Foreskin keratinocyte (primary cell): ENCODE measurements at places on chromosomes 1 and 21. TPM values are rescaled to one million over a fixed set of nuclear protein-coding genes. Genes with fewer than 3 reads are reported as not detected.

- DNase-seq, result no peak
These were observed 54.4 kb upstream of the GCLM start for GRCh38 chr1:93963585-93963984.

- DNase-seq, result no peak
These were observed 6.6 kb upstream of the PLA2G2C start for GRCh38 chr1:20192871-20193411.

DNA sequence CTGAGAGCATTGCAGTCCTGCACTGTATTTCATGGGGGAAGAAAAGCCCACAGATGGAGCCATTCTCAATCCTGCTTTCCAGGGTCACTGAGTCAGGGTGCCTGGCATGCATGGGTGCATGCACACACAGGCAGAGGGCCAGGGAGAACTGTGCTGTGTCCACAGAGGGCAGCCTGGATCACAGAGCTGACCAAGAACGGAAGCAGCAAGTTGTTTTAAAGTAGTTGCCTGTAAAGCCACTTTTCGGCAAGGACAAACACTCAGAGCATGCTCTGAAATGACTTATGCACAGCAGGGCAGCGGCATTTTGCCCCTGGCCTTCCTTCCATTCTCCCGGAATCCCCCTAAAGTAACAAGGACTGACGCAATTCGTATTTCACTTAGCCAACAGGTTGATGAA is 3.6 kb downstream of the ERG start:
- no peak for DNase-seq

- no peak for DNase-seq
These were observed 159.2 kb downstream of the PIGK start for GRCh38 chr1:77060000-77060399.

DNA sequence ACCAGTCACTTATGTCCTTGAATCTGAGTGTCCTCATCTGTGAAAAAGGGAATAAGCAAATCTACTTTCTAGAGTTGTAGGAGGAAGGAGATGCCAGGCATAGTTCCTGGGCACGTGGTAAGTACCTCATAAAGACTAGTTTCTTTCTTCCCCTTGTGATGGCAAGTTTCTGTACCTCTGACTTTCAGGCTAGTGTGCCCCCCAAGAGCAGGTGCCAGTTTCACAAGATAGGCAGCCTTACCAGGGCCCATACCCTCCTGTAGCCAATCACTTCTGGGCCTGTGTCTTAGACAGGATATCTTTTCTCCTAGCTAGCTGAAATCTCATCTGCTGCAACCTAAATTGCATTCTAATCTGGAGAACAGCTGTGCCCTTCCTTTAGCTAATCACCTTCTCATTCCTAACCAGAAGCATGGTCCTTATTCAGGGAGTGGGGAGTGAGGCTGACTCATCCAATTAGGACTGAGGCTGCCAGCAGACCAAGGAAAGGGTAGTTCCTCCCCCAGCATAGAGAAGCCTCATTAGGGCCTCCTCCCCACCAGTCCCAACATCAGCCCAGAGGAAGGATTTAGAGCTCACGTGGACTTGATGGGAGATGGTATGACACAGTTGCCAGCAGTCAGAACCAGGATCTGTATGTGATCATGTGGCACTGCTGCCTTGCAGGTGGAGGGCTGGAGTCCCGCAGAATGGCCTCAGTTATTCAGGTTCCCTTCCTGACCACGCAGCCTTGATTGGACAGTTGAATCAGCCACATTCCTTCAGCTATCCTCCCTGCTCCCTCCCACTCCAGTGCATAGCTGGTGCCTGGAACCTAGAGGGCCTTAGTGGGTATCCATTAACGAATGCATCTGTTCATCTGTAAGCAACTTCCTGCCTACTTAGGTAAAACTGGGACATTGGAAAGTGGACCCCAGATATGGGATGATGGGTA is 7.9 kb downstream of the KLHDC8A start:
- no peak for DNase-seq

GRCh38 chr1:87230501-87230900 is 98.2 kb upstream of the LMO4 start:
- DNase-seq, result no peak

DNA sequence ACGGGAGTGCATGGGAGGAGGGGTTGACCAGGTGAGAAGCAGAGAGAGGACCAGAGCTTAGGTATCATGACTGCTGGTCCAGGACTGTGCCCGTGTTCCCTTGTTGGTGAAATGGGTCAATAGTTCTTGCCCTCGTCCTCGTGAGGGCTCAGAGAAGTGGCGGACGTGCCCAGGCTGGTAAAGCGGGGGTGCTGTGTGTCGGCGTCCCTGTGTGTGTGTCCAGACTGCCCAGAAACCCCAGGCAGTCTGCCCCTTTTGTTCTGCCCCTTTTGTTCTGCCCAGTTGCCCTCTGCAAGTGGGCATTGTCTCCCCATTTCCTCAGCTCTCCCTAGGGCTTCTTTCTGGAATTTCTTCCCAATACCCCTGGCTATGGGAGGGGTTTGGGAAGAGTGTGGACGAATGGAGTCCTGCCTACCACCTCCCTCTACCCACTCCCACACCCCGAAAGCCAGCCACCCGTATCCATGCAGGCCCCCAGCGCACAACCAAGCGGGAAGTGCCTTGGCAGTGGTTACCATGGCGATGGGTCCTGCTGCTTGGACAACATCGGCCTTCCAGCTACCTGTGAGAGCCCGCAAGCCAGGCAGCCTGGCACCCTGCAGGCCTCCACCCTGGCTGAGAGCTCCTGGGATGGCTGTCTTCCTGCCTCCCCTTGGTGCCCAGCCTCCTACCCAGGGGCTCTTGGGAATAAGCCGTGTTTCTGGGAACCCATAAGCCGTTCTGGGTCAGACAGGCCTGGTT is 34.7 kb downstream of the ACOT11 start:
- no peak for DNase-seq

DNA sequence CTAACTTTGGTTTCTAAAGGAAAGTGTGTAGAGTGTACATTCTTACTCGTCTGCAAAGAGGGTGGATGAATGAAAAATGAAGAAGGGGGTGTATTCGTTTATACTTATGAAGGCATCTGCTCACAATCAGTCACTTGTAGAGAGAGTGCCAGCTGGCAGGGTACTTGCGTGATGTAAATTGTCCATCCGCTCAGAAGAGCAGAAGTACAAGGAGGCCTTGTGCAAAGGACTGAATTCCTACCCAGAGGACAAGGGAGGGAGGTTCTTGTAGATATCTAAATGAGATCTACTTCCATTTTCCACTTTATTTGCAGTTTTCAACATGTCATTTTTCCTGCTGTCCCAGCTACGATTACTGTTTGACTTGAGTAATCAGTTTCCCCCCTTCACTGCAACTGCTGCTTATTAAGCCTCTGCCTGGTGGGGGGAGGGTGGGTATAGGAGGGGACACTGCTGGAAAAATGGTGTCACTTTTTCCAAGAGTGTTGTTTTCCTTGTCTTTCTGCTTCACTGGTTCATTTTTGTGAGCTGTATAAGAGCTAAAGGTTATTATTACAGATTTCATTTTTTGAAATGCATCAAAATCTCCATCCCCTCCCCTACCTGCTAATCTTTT is 67.3 kb downstream of the LAMC1 start:
- DNase-seq, result no peak

DNA sequence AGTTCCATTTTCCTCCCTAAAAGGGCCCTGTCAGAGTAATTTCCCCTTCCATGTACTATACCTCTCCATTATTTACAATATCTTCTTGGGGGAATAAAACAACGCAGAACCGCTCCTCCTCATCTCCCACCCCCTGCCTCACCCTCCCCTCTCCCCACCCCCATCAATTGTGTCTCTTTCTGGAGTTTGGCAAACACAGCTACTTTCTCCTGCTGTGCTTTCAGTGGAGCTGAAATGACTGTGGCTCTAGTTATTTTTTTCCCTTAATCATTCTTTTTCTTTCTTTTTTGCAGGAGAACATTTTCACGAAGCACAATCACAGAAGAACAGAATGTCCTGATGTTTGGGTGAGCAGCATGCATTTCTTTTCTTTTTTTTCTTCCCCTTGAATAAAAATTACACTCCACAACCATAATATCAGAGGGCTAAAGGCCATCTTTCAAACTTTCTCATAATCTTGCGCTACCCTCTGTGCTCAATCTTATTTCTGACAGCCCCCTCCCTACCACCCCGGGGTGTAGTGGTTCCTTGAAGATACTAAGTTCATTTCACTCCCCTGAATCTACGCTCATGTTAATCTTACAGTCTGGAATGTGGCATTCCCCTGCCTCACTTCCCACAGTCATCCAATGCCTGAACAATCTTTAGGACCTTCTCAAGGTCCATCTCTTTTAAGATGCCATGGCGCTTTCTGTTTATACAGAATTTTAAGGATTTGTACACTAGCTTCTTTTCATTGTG is 8.8 kb upstream of the PLXNA2 start:
- DNase-seq, result no peak

GRCh38 chr21:31521515-31521914 is 138.0 kb upstream of the SOD1 start:
- no peak for DNase-seq

DNA sequence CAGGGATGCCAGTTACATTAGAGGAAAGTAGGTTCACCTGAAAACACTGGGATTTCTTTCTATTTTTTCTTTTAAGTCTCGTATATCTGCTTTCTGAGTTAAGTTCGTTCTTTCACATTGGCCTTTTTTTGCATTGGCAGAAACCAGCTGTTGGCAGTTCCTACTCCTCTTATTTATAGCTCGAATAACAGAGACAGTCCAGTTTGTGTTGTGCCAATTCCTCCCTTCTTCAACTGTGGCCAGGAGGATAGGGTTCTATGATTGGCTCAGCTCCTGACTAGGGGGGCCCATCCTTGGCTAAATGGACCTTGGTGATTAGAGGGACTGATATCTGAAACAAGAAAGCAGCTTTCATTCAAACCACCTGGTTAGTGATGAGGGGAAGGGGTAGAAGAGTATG is 115.8 kb downstream of the RPS6KC1 start:
- DNase-seq, result no peak

DNA sequence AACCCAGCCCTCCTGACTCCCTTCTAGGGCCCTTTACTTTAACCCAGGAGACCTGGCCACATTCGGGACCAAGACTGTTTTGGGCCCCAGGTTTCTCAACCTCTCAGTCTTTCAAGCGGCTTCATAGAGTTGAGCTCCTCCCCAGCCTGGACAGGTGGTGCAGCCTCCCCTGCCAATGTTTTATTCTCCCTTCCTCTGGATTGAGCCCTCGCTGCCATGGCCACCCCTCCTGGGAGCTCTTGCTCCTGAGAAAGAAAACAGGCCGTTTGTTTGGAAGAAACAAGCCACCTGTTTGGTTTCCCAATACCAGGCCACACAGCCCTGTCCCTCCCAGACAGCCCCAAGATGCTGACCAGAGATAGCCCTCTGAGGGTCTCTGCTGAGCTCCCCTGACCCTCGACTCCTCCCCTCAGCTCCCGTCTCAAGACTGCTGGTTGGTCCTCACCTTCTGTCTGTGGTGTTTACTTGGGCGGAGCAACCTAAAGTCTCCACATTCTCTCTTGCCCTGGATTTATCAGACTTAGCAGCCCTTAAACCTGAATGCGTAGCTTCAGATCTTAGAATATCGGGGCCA is 3.3 kb downstream of the TMEM51 start:
- DNase-seq, result no peak

DNA sequence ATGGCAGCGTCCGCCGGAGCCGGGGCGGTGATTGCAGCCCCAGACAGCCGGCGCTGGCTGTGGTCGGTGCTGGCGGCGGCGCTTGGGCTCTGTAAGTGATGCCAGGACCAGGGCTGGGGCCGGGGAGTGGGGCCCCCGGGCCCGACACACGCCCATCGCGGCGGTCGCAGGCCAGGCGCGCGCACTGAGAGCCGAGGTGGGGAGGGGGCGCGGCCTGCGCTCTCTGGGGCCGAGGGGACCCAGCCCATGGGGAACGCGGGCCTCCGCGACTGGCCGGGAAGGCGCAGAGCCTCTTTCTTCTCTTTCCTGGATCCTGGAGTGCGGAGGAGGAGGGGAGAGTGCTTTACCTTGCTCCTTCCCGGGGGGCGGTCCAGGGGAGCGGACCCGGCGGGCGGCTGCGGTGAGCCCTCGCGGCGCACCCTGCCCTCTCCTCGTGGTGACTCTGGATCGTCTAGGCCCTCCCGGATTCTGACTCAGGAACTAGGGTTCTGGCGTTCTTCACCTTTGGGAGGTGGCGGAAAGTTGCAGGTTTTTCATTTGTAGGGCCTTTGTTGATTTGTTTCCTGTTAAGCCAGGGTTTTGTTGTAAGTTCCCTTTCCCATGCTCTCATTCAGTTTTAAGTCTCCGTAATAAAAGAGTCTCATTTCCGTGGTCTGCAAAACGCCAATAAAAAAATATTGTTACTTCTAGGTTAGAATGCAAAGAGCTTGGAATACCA is 529 bp downstream of the MPZL1 start:
- peak; percentile 35 for DNase-seq

DNA sequence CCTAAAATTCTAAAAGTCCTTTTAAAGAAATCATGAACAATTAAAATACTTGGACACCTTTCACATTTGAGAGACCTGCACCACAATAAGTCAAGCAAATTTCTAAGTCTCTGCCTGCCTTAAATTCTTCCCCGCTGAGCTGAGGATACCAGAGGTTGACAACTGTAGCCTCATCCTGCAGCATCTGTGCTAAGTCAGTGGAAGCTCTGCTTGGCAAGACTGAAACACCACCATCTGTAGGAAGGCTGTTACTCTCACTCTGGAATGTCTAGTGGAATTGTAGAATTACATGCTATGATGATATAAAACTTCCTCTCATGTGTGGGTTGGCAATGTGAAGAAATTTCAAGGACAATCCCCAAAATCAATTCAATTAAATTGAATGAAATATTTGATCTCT is 1756.5 kb downstream of the NCAM2 start:
- no peak for DNase-seq

The LEFTY1 gene
- not detected in 2 replicates for total RNA-seq

The ZNF648 gene
- total RNA-seq, result not detected in 2 replicates

The NTMT2 gene
- not detected in 2 replicates for total RNA-seq

The F13B gene
- total RNA-seq, result not detected in 2 replicates
